Activated naive CD8-positive, alpha-beta T cell treated with anti-CD3 and anti-CD28 coated beads, Interleukin-2, amount 10 ng/mL, durations not matched to agents 7 days and 5 days (primary cell): ENCODE measurements at places on chromosomes 11 and 22. TPM values are rescaled to one million over a fixed set of nuclear protein-coding genes. Genes with fewer than 3 reads are reported as not detected.

DNA sequence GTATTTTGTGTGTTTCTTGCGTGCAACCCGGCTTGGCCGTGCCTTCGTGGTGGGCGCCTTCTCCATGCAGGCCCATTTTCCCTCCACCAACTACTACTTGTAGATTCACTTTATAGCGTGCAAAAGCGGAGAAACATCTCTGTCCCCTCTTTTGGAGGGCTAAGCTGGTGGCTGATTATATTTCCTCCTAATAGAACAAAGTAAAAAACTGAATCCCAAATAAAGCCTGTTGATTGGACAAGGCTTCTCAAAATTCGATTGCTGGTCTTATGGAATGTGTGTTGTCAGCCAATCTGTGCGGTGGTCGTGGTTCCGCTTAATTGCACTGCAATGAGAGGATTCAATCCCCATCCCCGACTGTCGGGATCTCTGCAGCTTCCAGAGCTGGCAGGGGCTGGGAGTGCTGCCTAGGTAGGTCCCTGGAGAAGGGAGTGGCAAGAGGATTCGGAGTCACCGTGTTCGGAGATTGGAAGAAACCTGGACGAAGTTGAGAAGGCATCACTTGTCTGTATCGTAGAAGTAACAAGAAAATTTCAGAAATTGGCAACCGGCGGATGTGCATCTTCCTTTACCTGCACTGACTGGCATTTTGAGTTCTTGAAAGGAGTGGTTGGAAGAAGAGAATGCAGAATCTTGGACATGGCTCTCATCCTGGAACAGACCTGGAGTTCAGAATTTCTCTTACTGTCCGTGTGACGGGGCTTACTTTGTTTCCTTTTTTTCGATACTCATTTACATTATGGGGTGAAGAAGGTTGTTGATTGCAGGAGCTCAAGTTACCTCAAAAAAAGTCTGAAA lies 1.1 kb downstream of the HMGXB4 start:
- DNase-seq, result no peak
- H3K4me3 ChIP-seq, result peak overlapping the region; percentile 91
- H3K27ac ChIP-seq, result peak overlapping the region; percentile 89
- peaks cover 22% of the 10 kb centered on the region for H3K4me1 ChIP-seq
- H3K36me3 ChIP-seq, result peaks cover 22% of the 10 kb centered on the region
- H3K27me3 ChIP-seq, result no peaks in the 10 kb centered on the region

DNA sequence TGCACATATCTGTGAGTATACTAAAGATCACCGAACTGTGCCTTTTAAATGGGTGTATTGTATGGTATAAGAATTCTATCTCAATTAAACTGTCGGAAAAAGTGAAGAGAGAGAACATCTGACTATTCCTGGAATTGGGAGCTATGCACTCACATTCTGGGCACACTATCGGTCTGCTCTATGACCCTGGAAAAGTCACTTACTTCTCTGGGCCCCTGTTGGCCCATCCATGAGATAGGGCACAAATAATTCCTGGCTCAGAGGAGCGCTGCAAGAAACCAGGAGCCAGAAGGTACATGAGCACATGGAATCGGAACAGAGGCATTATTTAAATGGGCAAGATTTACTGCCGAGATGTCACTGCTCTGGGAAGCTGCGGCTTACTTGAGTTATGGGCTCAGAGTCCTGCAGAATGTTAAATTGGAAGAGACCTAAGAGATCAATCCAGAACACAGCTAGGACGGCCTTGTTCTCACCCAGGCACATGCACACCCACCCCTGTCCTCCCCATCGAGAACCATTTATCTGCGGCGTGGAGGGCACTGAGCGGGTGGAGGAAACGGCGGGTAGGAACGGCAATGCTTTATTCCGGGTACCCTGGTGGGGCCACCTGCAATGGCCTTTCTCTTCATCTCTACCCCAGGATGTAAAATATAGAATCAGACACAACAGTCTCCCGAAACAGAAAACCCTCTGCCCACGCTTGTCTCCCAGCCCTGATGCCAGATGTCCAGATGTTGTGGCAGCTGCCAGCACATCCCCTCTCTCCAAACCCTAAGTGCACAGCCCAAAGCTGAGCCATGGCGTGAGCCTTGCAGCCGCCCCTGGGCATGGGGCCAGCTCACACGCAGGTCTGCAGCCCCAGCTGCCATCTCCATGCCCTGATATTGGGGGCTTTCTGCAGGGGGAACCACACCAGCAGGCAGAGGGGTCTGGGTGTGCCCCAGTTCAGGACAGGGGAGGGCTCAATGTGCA lies 142.4 kb downstream of the DSCAML1 start:
- no peak overlapping the region for H3K4me3 ChIP-seq
- no peaks in the 10 kb centered on the region for H3K27me3 ChIP-seq
- no peaks in the 10 kb centered on the region for H3K36me3 ChIP-seq

DNA sequence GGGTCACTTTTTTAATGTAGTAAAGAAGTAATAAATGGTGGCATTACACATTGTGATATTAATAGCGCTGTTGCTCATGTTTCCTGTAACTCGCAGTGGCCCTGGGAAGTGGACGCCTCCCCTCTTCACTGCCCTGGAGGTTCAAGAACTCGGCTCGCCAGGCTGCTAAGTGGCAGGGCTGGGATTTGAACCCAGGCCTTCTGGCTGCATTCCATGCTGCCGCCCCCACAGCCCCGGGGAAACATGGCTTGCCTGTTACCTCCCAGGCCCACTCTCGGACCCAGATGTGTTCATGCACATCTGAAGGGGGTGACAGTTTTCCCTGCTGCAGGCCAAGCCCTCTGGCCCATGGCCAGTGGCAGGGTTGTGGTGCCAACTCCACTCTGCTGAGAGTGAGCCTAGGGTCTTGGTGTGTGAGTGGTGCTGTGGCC lies 25.0 kb upstream of the MGAT3 start:
- peaks cover 2% of the 10 kb centered on the region for H3K4me1 ChIP-seq
- no peaks in the 10 kb centered on the region for H3K27me3 ChIP-seq
- DNase-seq, result no peak
- H3K4me3 ChIP-seq, result no peak overlapping the region
- no peak overlapping the region for H3K27ac ChIP-seq

GRCh38 chr11:117564321-117564720 lies 232.7 kb downstream of the DSCAML1 start:
- H3K4me3 ChIP-seq, result no peak overlapping the region
- DNase-seq, result no peak
- H3K27me3 ChIP-seq, result no peaks in the 10 kb centered on the region
- H3K4me1 ChIP-seq, result no peaks in the 10 kb centered on the region
- no peak overlapping the region for H3K27ac ChIP-seq

GRCh38 chr22:29269731-29270474 lies 1.8 kb downstream of the EWSR1 start:
- peaks cover 44% of the 10 kb centered on the region for H3K36me3 ChIP-seq
- DNase-seq, result no peak
- peak overlapping the region; percentile 86 for H3K4me3 ChIP-seq
- peak overlapping the region; percentile 93 for H3K27ac ChIP-seq
- H3K4me1 ChIP-seq, result peaks cover 45% of the 10 kb centered on the region

- no peak overlapping the region for H3K27ac ChIP-seq
- H3K36me3 ChIP-seq, result no peaks in the 10 kb centered on the region
- no peak overlapping the region for H3K4me3 ChIP-seq
Observed at GRCh38 chr11:78797559-78797958, 222.9 kb upstream of the NARS2 start.

- peaks cover 12% of the 10 kb centered on the region for H3K4me1 ChIP-seq
- H3K36me3 ChIP-seq, result peaks cover 1% of the 10 kb centered on the region
- DNase-seq, result peak; percentile 43
- no peak overlapping the region for H3K27ac ChIP-seq
Observed at GRCh38 chr11:125165111-125165842, 726 bp downstream of the PKNOX2 start.

DNA sequence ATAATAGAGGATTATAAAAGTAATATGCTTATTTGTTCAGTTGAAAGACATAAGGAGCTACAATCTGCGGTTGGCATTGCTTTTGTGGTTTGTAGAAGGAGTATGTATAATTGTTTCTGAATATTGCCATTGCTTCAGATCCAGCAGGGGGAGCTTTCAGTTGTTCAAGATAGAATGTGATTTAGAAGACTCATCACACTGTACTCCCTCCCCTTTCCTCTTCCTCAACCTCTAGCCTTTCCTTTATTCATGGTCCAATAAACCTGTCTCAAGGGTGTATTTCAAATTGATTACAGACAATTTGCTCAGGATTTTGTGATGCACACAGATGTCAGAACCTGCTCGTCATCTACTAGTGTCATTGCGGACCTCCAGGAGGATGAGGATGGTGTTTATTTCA lies 9.8 kb downstream of the PRMT3 start:
- no peak overlapping the region for H3K4me3 ChIP-seq
- DNase-seq, result no peak
- peaks cover 5% of the 10 kb centered on the region for H3K4me1 ChIP-seq
- H3K36me3 ChIP-seq, result peaks cover 17% of the 10 kb centered on the region
- no peak overlapping the region for H3K27ac ChIP-seq

Gene OR52E2
- total RNA-seq, result not detected

Gene SEPTIN3
- total RNA-seq, result 0.42 TPM

Gene SPA17
- 3.0 TPM for total RNA-seq

Gene FADS2
- 280 TPM for total RNA-seq

Gene DEFB131B
- not detected for total RNA-seq

Gene LRRC10B
- total RNA-seq, result not detected
